ENCODE measurements at places on chromosomes 11 and 22. TPM values are rescaled to one million over a fixed set of nuclear protein-coding genes. Genes with fewer than 3 reads are reported as not detected.

The SMC1B gene
- total RNA-seq = not detected

The FAM180B gene
- total RNA-seq = not detected

The CHKA gene
- total RNA-seq = 10.8 TPM

The DSCAML1 gene
- total RNA-seq = not detected

The C2CD2L gene
- total RNA-seq = 4.5 TPM

The SAA4 gene
- total RNA-seq = not detected

The DUSP18 gene
- total RNA-seq = 10.4 TPM

The MUC6 gene
- total RNA-seq = not detected

The OR51E2 gene
- 1.9 TPM for total RNA-seq

The SERPING1 gene
- total RNA-seq = 10.8 TPM

Measured in fibroblast of villous mesenchyme (primary cell).